A549 treated with DMSO at 1 μM for 4 hours (cell line): ENCODE measurements at places on chromosomes 7 and 10. TPM values are rescaled to one million over a fixed set of nuclear protein-coding genes. Genes with fewer than 3 reads are reported as not detected.

Gene LRMDA
- total RNA-seq: 3.0 to 4.2 TPM (median 3.9 TPM) in 5 replicates

Gene GIMAP4
- total RNA-seq: not detected in 5 replicates

Gene AFAP1L2
- total RNA-seq: 21.7 to 29.6 TPM (median 25.1 TPM) in 5 replicates

Gene HOXA6
- total RNA-seq: 0.71 to 2.5 TPM (median 1.8 TPM) in 5 replicates

Gene RARRES2
- not detected in 5 replicates for total RNA-seq

Gene ZNF3
- 19.1 to 27.5 TPM (median 22.3 TPM) in 5 replicates for total RNA-seq

Gene ANKRD30A
- total RNA-seq: 0.41 to 1.1 TPM (median 0.74 TPM) in 5 replicates

Gene JAKMIP3
- 1.6 to 2.0 TPM (median 1.9 TPM) in 5 replicates for total RNA-seq

Gene SLC16A9
- 0.07 to 0.17 TPM (median 0.14 TPM) in 5 replicates for total RNA-seq
